AG10803 (cell line): ENCODE measurements at places on chromosomes 7 and 10.

GRCh38 chr10:82821043-82821442 is 946.0 kb downstream of the NRG3 start:
- DNase-seq = no peak

DNA sequence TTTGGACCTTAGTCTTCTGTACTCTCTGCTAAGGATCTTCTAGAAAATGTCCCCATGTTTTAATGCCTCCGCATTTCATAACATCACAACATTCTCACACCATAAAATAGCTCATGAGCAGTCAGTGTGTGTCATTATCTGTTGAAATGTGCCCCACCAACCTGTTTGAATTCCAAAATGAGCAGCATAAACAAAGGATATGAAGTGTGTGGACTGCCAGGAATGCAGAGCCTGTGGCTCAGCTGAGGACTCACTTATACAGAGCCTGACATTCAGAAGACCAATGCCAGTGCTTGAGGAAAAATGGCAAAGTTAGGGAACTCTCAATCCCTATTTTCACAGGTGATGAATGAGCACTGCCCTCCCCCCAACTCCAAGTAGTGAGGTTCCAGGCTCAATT is 621.4 kb downstream of the POM121L12 start:
- no peak for DNase-seq

DNA sequence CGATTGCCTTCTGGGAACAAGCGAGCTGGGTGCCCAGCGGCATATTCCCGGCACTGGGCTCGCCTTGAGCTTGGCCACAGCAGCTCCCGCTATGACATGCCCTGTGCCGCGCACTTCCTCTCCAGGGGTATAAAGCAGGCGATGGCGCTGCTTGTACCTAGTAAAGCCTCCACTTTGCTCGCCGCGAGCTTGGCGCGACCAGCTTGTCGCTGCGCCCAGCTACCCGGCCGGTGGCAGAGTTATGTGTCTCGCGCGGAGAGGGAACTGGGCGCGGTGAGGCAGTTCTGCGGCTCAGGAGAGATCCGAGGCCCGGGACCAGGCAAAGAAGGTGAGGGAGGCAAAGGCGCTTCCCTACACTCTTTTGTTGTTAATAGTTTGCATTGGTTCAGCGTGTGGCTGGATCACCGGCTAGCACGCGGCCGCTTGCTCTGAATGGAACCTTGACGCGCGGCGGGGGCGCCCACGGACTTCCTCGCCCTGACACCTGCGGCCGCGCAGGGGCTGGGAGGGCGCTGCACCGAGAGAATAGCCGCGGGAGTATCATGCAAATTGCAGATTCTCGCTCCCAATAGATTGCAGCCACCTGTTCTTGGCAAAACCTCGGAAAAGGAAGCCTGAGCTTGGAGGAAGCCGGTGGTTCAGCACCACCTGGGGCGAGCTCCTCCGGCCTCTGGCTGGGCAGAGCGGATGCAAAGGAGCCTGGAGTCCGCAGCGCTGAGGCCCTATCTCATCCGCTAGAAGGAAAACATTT is 3.0 kb upstream of the BUB3 start:
- peak; percentile 17 for DNase-seq

- DNase-seq = peak; percentile 36
Measured at GRCh38 chr7:102260856-102261255, 25.8 kb upstream of the SH2B2 start.

GRCh38 chr7:102180727-102181126 is 105.9 kb upstream of the SH2B2 start:
- DNase-seq = no peak

DNA sequence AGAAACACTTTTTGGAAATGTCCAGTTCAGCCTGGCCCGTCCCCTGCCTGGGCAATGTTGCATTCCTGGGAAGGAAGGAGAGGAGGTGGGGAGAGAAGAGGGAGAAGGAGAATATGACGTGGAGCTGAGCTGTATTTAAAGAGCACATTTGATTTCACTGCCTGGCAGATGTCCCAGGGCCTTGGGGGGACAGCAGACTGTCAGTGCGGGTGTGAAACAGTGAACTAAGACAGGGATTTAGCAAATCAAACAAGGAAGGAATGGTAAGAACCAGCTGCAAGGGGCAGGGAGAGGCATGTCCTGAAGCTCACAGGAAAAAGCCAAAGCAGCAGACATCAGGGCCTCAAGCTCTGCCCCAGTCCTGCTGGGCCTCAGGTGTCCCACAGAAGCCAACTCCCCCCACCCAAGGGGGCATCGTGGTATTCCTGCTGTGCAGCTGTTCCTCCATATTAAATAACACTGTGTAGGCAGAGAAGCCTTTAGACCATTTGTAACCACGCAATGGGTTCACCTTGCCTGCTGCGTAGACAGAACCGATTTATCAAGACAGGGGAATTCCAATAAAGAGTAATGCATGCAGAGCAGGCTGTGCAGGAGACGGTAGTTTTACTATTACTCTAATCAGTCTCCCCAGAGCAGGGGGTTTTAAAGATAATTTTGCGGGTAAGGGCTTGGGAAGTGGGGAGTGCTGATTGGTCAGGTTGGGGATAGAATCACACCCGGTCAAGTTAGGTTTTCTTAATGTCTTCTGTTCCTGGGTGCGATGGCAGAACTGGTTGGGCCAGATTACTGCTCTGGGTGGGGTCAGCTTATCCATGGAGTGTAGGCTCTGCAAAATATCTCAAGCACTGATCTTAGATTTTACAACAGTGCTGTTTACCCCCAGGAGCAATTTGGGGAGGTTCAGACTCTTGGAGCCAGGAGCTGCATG is 18.3 kb downstream of the LEP start:
- DNase-seq = peak; percentile 30

DNA sequence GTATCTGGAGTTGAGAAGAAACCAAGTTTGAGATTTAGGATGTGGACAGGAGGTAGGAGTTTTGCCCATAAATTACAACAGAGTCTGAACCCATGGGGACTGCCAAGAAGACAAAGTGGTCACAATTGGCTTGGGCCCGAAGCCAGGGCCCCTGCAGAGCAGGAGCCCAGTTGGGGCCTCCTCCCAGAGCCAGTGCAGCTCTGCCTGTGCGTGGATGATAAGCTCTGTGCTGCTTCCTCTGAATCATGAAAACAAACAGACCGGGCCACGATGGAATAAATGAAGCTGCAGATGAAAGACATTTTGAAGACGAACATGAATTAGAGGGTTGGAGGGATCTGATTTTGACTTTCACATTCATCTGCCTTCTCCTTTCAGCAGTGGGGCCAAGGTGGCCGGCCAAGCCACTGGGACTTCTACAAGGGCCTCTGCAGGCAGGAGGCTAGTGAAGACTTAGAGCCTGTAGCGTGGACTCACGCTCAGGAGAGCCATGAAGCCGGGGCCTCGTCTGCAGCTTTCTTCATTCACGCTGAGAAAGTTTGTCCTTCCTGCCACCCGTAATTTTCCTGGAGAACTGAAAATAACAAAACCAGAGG is 156.8 kb upstream of the LYZL1 start:
- DNase-seq = no peak

GRCh38 chr10:42753507-42754154 is 29.0 kb upstream of the BMS1 start:
- DNase-seq = no peak

DNA sequence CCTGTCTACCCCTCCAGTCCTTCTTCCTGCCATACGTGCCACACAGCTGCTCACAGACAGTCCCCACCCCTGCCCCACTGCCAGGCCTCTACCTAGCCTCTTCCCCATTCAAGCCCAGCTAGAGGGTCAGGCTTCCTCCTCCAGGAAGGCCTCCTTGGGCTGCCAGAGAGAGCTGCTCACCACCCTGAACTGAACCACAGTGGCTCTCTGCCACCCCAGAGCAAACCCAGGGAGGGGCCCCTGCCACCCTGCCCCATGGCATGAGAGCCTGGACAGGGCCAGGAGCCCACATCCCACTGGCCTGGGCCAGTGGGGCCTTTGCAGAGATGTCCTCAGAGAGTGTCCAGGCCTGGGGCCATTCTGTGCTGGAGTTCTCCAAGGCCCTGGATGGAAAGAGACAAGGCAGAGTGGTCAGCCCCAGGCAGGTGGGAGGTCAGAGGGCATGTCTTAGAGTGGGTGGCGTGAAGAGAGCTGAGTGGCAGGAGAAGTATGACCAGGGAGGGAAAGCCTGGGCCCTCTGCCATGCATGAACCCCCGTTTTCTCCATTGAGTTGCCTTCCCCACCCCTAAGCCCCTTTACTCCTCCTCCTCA is 40.4 kb downstream of the TMEM270 start:
- no peak for DNase-seq

- peak; percentile 65 for DNase-seq
Measured at GRCh38 chr10:17199351-17199804, 2.1 kb downstream of the TRDMT1 start.

DNA sequence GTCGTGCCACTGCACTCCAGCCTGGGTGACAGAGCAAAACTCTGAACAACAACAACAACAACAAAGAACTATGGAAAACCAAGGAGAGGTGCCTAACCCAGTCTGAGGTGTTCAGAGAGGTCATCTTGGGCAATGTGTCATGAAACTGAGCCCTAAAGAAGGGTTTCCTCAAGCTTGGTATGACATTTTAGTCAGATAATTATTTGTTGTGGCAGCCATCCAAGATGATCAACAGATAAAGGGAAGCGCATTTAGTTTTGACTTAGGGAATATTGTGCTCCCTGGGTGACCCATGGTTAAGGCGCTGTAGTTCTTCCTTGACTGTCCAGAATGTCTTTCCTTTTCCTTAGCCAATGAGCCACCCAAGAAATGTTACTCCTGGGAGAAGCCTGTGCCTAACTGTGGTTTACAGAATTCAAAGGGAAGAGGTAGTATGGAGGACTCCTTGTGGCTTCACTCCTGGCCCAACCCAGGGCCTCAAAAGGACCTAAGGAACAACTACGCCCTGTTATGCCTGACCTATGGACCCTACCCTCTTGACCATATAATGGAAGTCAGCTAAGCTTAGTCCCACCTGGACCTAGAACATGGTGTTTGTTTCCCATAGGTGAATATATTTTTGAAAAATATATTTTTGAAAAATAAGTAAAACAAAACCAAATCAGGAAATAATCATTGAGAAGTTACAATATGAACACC is 42.4 kb downstream of the TPST1 start:
- DNase-seq = no peak

DNA sequence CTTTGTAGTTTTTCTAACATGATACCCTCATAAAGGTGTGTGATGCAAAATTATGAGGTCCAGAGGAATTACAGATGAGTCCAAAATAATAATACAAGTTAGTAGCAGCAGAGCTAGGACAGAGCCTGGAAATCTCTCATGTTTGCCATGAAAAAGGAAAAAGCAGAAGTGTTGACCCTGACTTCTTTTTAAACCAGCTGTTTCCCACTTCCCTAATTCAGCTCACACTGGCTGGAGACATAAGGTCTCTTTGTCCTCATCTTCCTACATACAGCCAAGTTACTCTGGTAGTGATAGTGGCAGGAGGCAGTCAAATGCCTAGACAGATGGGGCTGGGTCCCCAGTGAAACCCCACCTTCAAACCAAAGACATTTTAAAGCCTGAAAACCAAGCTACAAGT is 269.2 kb downstream of the C7orf25 start:
- DNase-seq = no peak

GRCh38 chr7:151086802-151087244 is 548 bp downstream of the AGAP3 start:
- no peak for DNase-seq

GRCh38 chr10:6167456-6167855 is 35.3 kb upstream of the PFKFB3 start:
- no peak for DNase-seq

GRCh38 chr7:47441796-47442604 is 139.9 kb downstream of the TNS3 start:
- DNase-seq = peak; percentile 32

DNA sequence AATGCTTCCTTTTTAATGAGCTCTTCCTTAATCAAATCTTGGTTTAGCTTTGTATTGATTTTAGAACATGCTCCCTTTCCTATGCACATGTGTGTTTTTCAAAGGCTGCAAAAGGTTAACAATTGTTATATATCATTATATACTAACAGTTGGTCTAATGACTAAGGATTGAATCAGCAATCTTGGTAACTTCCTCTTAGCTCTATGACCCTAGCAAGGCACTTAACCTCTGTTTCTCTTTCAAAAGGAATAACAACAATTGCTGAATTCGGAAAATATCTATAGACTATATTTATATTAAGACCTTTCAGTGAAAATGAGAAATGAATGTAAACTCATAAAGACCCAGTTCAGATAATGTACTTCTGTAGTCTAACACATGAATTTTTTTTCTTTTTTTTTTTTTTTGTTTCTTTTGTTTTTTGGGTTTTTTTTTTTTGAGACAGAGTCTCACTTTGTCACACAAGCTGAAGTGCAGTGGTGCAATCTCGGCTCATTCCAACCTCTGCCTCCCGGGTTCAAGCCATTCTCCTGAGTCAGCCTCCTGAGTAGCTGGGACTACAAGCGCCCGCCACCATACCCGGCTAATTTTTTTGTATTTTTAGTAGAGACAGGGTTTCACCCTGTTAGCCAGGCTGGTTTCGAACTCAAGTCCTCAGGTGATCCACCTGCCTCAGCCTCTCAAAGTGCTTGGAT is 48.8 kb downstream of the HOXA1 start:
- DNase-seq = peak; percentile 54

GRCh38 chr7:135317676-135318325 is 84.2 kb downstream of the STRA8 start:
- no peak for DNase-seq

DNA sequence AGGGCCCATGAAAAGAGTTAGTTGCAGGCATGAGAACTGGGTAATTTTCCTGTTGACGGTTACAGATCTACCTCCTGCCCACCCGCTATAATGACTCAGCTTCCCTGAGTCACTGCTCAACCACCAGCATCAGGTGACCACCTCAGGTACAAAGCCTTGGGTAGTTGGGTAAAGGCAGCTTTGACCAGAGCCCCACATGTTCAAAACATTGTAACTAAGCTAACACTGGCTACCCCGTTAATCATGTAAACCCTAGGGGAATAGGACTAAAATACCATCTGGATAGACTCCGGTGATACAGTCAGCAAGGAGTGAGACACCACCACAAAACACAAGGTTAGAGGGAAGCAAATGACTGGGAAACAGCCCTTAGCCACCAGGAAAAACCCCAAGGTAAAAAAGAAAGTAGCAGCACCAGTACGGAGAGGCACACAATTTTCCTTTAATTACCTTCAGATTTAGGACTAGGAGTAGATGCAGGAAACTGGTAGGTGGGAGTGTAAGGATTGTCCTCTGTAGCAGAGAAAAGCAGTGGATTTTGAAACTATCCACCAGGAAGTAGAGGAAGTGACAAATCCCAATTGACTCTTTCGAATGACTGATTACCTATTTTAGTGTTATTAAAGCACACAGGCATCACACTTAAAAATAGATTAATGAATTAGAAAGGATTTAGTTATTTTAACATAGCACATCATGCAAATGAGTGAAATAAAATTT is 103.5 kb upstream of the PDLIM1 start:
- DNase-seq = no peak

DNA sequence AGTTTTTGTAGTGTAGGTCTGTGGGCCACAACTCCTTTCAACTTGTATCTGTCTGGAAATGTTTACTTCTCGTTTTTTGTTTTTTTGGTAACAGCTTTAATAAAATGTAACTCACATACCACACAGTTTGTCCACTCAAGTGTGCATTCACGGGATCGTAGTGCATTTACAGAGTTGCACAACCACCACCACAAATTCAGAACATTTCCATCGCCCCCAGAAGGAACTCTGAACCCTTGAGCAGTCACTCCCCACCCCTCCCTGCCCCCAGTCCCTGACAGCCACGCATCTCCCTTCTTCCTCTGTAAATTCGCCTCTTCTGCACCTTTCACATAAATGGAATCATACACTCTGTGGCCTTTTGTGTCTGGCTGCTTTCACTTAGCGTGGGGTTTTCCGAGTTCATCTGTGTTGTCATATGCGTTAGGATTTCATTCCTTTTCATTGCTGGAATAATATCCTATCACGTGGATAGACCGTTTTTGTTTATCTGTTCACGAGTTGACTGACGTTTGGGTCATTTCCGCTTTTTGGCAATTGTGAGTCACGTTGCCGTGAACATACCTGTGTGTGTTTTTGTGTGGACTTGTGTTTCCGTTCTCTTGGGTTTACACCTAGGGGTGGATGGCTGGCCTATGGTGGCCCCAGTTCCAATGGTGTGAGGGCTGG is 10.3 kb downstream of the JAKMIP3 start:
- no peak for DNase-seq
